ENCODE measurements at places on chromosomes 6 and 20.

GRCh38 chr6:165071906-165072305 is 237.5 kb downstream of the C6orf118 start:
- no peak for DNase-seq

DNA sequence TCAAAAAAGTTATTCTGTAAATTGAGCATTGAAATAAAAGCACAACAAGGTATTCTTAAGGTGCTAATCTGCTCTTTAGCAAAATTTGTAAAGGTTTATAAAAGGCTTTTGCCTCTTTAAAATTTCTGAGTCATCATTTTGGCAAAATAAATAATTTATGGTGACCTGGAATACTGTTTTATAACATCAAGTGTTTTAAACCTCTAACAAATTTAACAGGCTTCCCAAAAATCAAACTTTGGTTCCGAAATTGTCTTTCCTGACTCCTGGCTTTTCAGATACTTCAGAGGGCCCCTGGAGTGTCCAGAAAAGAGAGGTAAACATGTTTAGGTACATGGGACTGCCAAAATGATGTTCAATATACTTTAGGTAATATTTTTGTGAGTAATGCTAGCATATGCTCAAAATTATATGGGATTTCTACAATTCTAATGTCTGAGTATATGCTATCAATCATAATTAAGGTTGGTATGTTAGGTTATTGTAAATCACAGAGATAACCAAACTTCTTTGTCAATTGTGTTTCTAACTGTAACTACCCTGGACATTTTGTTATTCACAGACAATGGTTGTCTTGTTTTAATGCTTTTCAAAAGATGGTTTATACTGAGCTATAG is 160.3 kb upstream of the OLIG3 start:
- no peak for DNase-seq

- no peak for DNase-seq
Measured at GRCh38 chr6:68639826-68640490, 4.9 kb downstream of the ADGRB3 start.

DNA sequence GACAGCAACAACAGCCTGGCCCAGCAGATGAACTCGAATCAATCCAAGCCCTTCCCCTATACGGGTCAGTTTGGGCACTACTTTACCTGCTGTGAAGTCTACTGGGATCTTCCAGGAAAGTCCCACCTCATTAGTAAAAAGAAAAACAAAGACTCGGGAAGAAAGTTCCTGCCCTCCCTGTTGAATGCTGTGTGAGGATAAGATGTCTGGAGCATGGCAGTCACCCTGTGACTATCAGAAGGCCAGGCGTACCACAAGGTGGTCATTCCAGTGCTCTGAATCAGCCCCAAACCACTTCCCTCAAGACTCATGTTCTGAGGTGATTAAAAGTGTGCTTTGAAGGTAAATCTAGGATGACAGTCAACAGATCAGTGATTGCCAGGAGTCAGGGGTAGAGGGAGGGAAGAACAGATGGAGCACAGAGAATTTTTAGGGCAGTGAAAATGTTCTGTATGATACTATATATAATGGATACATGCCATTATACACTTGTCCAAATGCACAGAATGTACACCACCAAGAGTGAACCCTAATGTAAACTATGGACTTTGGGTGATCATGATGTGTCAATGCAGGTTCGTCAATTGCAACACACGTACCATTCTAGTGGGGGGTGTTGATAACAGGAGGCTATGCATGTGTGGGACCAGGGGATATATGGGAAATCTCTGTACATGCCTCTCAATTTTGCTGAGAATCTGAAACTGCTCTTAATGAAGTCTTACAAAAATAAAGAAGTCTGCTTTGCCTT is 14.7 kb downstream of the FKBP1A start:
- no peak for DNase-seq

DNA sequence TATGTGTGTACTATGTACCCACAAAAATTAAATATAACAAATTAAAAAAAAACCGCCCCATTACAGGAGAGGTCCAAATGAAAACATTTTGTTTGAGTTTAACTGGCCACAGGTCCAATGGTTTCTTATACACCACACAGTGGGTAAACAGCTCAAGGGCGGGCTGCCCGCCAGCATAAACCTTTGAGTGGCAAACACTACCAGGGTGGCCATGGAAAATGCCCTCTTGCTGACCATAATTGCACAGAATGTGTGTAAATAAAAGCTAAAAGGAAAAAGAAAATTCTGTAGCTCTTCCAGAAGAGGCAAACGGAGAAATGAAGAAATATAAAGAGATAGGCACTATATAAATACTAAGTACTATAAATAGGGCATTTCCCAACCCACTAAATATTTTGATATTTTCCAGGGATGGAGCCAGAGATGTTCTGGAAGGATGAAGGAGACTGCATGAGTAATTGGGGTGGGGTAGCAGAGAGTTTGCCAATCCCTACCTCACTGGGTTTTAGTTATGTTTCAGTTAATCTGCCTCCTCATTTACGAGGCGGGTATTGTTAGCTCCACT is 1.1 kb upstream of the CDC5L start:
- no peak for DNase-seq

- peak; percentile 39 for DNase-seq
Measured at GRCh38 chr20:25686081-25687067, 10.3 kb downstream of the ZNF337 start.

DNA sequence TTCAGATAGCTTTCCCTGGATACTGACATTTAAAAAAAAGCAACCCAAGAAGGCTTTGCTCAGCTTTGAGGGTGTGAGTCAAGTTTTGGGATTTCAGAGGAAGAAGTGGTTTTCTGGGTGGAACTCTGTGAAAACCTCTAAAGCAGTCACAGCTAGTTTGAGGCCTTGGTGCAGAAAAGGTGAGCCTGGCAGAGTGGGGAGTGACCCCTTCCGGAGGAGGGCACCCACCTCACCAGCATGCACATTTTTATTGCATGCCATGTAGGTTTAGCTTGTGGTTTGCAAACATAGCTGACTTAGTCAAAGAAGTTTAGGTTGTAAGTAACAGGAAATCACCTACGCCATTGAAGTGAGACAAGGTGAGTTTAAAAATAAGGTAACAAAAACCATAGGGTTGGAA is 146.8 kb upstream of the PMEPA1 start:
- DNase-seq, result no peak

- DNase-seq, result no peak
Measured at GRCh38 chr6:113246186-113246585, 611.0 kb upstream of the MARCKS start.

DNA sequence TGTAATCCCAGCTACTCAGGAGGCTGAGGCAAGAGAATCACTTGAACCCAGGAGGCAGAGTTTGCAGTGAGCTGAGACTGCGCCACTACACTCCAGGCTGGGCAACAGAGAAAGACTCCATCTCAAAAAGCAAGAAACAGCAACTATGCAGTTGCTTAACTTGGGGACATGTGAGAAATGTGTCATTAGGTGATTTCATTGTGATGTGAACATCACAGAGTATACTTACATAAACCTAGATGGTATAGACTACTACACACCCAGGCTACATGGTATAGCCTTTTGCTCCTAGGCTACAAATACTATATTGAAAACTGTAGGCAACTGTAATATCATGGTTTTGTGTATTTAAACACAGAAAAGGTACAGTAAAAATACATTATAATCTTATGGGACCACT is 3.3 kb upstream of the COQ3 start:
- no peak for DNase-seq

- peak; percentile 20 for DNase-seq
Measured at GRCh38 chr6:133227344-133227743, 13.8 kb upstream of the EYA4 start.

DNA sequence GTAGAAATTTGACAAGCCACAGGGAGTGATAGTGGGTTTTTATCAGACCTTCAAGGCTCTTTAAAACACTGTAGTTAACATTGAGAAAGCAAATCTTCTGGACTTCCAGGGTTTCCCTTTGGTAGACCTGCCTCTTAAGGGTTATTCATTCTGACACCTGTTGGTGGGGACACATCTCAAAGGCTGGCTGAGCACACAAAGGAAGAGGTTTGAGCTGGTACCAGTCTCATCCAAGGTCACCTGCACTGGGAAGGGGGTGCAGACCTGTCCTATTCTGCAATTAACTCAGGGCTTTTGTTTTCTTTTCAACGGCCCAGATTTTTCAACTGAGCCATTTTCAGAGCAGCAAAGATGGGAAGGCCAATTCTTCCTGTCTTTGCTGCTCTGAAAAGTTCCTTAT is 45.6 kb downstream of the EDN1 start:
- no peak for DNase-seq

- DNase-seq, result no peak
Measured at GRCh38 chr20:3875378-3875974, 13.7 kb upstream of the PANK2 start.

GRCh38 chr6:41940759-41941279 is 789 bp downstream of the CCND3 start:
- DNase-seq, result peak; percentile 33

GRCh38 chr6:154925130-154925529 is 70.0 kb upstream of the TIAM2 start:
- no peak for DNase-seq

- no peak for DNase-seq
Measured at GRCh38 chr6:47195011-47195650, 114.6 kb downstream of the TNFRSF21 start.

DNA sequence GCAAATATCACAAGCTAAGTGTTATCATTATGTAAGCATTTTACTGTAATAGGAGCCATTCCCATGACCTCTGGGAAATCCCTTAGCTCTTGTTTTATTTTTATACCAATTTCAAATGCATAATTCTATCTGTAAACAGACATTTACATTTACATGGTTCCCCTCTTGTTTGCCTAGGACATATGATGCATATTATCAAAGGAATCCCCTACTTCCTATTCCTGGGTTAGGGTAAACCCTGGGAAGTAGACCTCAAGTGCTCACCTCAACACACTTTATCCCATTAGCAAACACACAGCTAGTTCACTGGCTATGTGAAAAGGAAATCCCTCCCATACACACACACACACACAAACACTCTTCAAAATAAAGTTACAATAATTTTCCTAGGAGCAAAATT is 27.1 kb downstream of the PDE10A start:
- DNase-seq, result no peak

- DNase-seq, result no peak
Measured at GRCh38 chr6:1287103-1287591, 24.8 kb upstream of the FOXQ1 start.

GRCh38 chr6:111823831-111824607 is 49.2 kb downstream of the FYN start:
- DNase-seq, result no peak

DNA sequence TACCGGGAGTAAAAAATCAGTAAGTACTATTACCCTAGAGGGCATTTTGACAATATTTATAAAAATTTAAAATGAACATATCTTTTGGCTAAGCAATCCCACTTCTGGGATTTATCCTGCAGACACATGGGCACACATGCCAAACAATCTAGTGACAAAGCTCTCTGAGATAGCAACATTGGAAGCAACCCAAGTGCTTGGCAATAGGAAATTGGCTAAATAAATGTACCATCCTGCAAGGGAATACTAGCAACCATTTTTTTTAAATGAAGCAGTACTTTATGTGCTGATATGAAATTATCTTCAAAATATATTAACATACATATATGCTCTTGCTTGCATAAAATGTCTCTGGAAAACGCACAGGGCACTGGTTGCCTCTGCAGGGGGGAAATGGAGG is 133.8 kb downstream of the SNX5 start:
- DNase-seq, result no peak

DNA sequence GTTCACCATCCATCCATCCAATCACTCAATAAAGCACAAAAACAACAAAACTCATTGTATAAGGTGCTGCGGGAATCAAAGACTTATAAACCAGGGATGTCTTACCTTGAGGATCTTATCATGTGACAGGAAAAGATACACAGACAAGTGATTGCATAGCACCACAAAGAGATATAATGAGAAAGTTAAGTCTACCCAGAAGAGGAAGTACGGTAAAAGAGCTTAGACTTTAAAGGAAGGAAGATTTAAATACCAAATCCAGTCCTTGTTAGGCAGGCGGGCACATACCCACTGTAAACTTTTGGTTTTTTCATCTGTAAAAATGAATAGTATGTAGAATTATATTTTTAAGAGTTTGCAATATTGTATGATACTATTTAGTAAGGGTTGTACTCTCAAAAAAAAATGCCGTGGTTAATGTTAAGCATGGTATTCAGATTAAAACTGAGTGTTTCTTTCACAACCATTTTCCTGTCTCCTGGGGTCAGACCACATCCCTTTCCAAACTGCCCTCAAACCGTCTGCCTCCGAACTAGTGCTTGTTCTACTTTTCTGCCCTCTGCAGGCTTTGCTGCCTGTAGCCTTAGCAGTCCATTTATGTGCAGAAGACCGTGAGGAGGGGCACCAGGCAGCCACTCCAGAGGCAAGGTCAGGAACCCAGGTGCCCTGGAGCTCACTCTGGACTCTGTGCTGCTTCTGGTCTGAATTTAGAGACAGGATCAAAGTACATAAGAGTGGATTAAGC is 179.5 kb upstream of the SYNDIG1 start:
- DNase-seq, result no peak

DNA sequence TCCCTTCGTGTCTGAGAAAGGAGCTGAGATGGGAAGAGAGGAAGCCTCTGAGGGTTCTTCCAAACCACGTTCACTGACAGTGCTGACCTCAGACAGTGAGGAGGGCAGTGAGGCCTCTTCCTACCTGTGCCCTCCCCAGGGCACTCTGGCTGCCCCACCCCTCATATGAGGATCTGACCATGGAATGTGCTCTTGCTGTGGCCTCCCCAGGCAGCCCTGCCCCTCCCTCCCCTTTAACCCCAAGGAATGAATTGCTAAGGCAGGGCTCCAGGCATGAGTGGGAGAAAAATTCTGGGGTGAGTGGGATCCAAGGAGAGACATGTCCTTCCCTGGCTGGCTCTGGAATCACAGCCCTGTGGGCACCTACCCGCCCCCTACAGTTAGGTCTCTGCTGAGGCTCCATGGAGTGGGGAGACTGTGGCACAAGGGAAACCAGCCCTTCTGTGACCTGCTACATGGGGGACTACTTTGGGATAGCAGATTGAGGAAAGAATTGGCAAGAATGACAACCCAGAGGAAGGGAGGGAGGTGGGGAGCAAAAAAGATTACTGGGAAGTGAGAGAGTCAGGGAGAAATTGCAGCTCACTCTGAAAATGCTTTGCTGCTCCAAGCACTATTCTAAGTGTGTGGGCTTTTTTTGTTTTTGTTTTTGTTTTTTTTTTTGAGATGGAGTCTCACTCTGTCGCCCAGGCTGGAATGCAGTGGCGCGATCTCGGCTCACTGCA is 29.4 kb downstream of the TNXB start:
- no peak for DNase-seq

- DNase-seq, result peak; percentile 1
Measured at GRCh38 chr6:137927777-137928218, 60.7 kb downstream of the TNFAIP3 start.

DNA sequence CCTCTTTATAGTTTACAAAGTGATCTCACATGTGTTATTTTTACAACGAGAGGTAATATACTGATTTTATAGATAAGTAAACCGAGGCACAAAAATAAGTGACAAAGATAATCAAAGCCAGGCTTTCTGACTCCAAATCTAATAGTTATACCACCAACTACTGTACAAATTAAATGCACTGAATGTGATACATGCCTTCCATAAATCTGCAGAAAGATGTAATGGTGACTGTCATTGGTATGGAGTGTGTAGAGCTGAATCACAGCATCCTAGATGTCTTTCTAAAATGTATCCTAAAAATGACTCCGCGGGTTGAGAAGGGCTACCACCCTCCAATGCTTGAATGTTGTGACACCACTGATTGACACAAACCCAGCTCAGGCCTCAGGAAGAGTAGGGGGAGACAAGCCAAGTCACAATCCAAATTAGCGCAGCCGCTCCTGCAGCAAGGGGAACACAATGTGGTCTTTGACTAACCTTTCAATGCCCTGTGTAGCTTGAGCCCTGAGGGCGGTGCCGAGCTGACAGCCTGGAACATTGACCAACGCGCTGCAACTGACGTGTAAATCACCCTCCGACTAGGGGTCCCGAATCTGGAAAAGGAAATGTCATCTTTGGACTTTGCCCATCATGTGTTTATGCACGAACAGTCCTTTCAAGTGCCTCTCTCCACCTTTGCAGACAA is 136.8 kb downstream of the OLIG3 start:
- DNase-seq, result no peak

All from NCI-H1105 treated with DMSO at 0.1 percent for 48 hours (cell line).